ENCODE measurements at places on chromosomes 1 and 21.

GRCh38 chr1:247437551-247438505, 20.1 kb downstream of the OR2B11 start:
- DNase-seq = no peak

DNA sequence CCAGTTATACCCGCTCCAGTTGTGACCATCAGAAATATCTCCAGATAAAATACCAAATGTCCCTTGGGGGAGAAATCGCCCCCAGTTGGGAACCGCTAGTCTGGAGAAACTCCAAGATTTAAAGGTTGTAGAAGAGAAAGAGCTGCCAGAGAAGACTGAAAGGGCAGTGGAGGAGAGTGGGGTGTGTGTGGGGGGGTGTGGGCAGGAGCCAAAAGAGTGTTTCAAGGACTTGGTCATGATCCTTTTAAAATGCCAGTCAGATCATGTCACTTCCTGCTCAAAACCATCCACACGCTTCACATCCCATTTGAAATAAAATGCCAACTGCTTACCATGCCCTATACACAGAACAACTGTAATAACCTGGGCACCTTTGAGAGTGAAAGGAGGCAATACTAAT, 3.4 kb upstream of the HEYL start:
- DNase-seq = no peak

DNA sequence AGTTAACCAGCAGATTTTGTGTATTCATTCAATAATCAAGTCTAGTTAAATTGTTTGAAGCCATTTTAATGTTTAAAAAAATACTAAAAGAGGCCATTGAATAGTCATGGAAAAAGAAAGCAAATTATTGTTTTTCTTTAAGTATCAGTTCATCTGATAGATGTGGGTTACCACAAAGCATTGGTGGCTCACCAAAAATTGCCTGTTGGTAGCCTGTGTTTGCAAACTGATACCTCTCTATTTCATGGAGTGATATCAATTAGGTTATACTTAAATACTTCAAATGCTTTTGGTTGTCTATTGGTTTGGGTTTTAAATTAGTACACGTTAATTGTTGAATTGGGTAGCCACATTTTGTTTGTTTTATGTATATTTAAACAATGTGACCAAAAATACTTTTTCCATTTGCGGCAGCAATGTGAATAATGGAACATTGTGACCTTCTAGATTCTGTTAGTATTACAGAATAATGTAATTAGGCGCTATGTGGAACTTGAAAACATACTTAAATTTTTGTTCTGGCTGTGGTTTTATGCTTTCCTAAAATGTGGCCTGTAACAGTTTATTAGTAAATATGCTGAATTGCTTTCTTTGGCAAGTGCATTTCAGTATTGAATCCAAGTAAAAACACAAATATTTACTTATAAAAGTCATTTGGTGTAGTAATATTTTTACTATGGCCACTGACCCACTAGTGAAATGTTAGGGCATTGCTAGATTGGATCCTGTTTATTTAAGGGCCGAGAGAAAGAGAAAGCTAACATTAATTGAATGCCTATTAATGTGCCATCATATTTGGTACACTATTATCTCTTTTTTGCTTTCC, 37.1 kb upstream of the NBL1 start:
- DNase-seq = no peak

DNA sequence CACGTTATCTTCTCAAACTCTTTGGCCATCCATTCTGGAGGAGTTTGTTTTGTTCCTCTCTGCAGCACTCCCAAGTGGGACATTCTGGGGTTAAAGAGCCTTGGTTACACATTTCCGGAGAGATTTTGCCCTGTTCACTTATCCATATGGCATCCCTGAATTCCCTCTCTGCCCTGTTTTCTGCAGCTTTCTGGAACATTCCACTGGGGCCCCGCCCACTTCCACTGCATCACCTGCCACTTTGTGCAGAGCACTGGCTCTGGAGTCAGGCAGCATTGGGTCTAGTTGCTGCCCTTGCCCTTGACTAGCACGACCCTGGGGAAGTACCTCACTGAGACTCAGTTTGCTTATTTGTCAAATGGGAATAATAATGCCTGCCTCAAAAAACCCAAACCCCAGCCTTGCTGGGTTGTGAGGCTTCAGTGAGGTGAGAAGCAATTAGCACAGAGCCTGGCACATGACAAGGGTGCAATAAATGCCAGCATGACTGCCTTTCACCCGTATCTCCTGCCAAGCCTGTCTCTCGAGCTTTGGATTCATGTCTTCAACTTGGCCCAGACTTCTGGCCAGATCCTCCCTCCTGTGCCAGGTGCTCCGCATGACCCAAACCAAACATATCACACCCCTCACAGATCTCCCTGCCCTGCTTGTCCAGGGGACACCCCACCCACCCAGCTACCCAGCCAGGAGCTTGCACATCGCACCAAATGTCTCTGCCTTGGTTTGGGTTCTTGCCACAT, 38.3 kb downstream of the IL6R start:
- DNase-seq = no peak

- peak; percentile 82 for DNase-seq
Measured at GRCh38 chr1:14441302-14441741, 157.2 kb upstream of the KAZN start.

GRCh38 chr1:66295803-66296202, 238.2 kb upstream of the SGIP1 start:
- no peak for DNase-seq

DNA sequence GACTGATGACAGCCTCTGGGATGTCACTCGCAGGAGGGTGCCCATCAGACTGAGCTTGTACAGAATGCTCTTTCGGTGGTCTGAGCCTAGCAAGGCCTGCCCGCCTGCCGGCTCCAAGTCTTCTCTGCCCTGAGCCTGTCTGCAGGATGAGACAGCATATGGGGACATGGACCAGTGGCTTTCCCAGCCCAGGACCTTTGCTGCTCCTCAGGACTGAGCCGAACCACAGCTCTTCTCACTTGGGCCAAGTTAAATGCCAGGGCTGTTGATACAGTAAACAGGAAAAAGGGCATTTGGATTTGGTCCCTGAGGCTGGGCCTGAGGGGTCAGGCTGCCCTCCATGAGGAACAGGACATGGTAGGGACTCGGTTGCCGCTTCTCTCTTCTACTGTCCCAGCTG, 64.3 kb upstream of the EPS8L3 start:
- no peak for DNase-seq

DNA sequence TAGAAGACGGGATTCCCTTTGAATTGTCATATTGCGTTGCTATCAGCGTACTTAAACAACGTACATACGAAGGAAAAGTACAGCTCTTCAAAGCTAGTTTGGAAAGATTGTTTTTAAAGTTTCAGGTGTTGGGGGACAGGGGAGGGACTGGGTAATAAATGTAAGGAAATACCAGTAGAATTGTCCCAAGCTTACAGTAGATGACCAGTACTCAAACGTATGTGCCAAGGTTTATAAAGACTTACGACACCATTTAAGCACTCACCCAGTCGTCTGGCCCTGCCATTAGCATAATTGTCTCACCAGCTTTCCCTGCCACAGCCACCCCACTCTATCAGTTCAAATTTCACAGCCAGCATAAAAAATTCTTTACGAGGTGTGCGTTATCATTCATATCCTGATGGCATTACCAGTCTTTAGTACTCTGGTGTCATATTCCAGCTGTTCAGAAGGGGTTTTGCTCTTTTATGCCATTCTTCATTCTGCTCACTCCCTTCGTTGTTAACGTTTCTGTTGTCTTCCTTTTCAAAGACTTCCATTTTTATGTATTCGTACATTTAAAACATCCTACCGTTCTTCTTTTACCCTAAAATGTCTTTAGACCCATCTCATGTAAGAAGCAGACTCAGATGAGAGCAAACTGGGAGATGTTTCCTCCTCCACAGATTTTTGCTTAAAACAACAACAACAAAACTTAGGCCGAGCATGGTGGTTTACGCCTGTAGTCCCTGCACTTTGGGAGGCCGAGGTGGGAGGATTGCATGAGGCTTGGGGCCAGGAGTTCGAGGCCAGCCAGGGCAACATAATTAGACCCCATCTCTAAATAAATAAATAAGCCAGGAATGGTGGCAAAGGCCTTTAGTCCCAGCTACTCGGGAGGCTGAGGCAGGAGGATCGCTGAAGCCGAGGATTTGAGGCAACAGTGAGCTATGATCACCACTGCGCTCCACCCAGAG, 1.0 kb upstream of the HP1BP3 start:
- DNase-seq = peak; percentile 15
